HuH-7 (cell line): ENCODE measurements at places on chromosomes 7 and 10.

- no peak for DNase-seq
These were observed 10.0 kb downstream of the KLF6 start for GRCh38 chr10:3774814-3775695.

DNA sequence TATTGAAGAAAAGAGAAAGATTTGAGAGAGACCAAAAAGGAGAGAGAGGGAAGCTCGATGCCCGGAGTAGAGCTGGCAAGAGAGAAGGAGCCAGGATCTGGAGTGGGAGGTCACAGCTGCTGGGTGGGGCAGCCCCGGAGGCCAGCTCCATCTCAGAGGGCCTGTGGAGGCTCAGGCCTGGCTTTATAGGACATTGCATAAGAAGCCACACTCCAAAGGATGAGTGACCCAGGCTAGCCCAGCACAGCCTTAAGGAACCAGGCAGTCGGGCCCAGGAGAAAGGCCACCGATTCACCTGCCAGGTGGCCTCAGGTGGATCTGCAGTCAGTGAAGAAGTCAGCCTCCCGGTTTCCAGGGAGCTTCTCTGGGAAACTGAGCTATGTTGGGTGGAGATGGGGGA lies 676 bp downstream of the PLAC9 start:
- DNase-seq: no peak

- no peak for DNase-seq
These were observed 69.3 kb downstream of the ENO4 start for GRCh38 chr10:116918583-116918982.

GRCh38 chr10:2791774-2792443 lies 275.4 kb upstream of the PFKP start:
- DNase-seq: no peak

- DNase-seq: no peak
These were observed at the start of gene PRF1 for GRCh38 chr10:70602665-70603448. Gene PRF1 (minus strand): TSS chr10:70602741. CDS start chr10:70600902, 1,839 bp downstream.

DNA sequence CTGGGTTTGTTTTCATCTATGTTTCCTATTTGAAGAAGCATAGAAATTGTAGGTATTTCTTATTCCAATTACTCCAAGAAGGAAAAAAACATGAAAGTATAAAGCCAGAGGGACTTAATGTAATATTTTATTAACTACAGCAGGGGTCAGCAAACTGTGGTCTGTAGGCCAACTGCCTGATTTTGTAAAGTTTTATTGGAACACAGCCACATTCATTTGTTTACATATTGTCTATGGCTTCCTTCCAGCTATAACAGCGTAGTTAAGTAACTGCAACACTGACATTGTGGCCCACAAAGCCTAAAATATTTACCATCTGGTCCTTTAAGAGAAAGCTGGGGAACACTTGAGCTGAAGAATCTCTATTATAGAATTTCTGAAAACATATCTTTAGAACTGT lies 306.2 kb downstream of the BICC1 start:
- no peak for DNase-seq

GRCh38 chr10:28155726-28156125 lies 147.1 kb downstream of the MPP7 start:
- no peak for DNase-seq

DNA sequence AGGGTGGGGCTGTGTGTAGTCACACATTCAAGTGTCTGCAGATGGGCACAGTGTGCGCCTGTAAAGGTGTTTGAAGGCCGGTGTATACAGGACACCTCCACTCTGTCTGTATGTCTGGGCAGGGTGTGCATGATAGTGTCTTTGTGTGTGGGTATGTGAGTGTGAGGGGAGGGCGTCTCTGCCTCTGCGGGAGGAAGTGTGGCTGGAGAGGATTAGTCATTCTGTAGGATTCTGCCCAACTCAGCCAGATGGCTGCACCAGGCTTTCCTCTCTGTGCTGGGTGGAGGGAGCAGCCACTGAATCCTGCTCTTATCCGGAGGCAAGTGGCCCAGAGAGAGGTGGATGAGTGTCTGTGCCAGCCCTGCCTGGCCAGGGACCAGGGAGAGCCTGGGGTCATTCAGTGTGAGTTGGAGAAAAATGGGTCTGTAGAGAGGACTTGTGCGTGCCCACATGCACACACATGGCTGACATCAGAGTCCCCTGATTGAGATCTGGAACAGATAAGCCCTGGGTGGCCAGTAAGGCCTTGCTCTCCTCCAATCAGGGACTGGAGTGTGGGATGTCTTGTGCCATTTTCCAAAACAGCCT lies 1.7 kb downstream of the SFXN3 start:
- DNase-seq: no peak

DNA sequence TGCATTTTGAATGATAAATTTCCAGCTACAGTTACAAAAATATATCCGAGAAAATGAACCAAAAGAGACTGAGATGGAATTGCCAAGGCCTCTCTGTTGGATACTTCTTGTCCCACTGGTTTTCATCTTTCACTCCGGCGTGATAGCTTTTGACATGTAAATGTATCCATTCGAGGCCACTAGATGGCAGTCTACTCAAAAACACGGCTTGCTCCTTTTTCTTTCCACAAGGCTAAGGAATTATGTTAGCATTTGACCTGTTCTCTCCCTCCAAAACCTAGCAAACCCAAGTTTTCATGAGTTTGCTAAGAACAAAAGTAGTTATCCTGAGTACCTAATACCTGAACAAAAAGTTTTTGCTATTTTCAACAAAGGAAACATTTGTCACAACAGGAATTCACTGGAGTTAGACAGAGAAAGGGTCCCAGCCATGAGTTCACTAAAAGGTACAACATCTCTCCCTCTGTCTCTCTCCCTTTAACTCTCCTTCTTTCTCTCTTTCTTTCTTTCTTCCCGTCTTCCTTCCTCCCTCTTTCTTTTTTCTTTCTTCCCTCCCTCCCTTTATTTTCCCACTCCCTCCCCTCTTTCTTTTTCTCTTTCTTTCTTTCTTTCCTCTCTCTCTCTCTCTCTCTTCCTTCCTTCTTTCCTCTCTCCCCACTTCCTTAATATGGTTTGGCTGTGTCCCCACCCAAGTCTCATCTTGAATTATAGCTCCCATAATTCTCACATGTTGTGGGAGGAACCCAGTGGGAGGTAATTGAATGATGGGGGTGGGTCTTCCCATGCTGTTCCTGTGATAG lies 207.9 kb upstream of the MYO3A start:
- DNase-seq: peak; percentile 44

GRCh38 chr7:11751315-11751714 lies 80.7 kb downstream of the THSD7A start:
- DNase-seq: no peak

DNA sequence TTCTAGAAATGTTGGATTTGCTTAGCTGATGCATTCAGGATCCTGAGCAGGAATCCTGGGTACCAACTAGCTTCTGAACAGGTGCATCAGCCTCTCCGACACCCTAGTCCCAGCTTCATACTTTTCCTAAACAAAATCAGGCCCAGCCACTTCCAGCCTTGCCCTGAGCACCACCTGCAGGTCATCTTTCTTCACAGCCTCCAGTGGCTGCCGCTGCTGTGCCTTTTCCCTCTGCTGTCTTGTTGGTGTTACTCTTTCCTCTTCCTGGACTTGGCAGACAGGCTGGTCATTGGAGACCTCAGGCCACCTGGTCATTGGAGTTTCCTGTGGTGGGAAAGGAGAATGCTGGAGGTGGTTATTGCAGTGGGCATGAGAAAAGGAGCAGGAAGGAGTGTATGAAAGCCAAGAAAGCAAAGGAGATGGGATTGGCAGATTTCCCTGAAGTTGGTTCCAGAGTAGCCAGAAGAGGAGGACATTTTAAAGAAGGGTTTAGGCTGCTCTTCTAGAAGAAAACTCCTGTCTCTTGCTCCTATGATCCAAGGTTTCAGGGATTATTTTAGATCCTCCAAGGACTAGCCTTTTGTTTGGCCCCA lies 48.2 kb upstream of the NFKB2 start:
- peak; percentile 46 for DNase-seq

DNA sequence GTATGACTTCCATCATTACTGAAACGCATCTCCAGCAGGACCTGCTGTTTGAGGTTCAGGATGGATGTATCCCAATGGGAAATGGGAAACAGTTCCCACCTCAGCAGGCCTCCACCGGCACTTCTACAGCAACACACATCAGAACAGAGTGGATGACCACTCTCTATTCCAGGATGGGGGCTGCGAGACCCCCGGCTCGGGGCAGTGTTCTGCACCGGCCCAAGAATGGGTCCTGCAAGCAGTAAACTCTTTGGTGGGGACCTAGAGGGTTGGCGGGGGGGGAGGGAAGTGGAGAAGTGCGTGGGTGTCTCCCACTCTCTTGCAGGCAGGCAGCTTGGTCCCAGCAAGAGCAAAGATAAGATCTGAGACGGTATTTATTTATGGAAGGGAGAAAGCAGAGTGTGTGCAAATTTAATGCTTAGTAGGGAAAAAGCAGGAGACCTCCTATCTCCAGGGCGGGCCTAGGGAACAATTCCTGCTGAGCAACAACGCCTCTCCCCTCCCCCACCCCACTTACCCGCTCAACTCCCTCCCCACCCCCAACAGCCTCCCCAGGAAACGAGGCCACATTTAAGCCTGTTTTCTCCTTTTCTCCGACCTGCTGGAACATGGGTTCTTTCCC lies 4.0 kb downstream of the SFMBT2 start:
- DNase-seq: no peak

- DNase-seq: no peak
These were observed 7.6 kb upstream of the CALML5 start for GRCh38 chr10:5506751-5507648.

- DNase-seq: no peak
These were observed 92.5 kb downstream of the POU6F2 start for GRCh38 chr7:39069896-39070881.

GRCh38 chr7:119724041-119724792 lies 548.8 kb upstream of the KCND2 start:
- DNase-seq: no peak

- DNase-seq: no peak
These were observed 806.6 kb upstream of the GHITM start for GRCh38 chr10:83332690-83333089.
